Colonic mucosa (tissue), 4 donors: ENCODE measurements at places on chromosomes 2 and 18.

DNA sequence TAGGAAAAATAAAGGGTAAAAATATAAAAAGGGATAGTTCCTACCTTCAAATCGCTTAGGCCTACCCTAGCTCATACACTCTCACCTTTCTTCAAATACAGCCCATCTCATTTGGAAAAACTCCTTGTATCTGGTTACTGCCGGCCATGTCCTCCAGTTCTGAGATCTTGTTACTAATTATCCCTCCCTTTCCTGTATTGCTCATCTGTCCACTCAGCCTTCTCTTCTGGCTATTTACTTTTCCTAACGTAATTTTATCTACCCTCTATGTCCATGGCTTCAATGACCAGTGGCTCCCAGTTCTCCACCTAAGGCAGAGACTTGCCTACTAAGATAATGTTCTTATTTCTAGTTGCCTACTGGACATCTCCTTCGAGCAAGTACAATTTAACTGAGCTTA lies 342.9 kb upstream of the ACVR2A start:
- no peak overlapping the region for H3K27ac ChIP-seq
- H3K36me3 ChIP-seq: no peaks in the 10 kb centered on the region
- no peak overlapping the region for H3K4me3 ChIP-seq
- no peaks in the 10 kb centered on the region for H3K27me3 ChIP-seq

DNA sequence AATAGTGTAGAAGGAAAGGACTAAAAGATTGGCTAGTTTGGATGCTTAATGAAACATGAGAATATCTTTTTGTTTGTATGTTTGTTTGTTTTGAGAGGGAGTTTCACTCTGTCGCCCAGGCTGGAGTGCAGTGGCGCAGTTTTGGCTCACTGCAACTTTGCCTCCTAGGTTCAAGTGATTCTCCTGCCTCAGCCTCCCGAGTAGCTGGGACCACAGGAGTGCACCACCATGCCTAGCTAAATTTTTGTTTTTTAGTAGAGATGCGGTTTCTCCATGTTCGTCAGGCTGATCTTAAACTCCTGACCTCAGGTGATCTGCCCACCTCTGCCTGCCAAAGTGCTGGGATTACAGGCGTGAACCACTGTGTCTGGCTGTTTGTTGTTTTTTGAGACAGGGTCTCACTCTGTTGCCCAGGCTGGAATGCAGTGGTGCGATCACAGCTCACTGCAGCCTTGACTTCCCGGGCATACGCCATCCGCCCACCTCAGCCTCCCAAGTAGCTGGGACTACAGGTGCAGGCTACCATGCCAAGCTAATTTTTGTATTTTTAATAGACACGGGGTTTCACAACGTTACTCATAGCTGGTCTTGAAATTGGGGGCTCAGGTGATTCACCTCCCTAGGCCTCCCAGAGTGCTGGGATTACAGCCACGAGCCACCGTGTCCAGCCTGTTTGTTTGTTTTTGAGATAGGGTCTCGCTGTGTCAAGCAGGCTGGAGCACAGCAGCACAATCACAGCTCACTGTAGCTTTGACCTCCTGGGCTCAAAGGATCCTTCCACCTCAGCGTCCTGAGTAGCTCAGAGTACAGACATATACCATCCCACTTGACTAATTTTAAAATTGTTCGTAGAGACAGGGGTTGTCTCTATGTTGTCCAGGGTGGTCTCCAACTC lies 209.2 kb downstream of the MYCN start:
- no peaks in the 10 kb centered on the region for H3K36me3 ChIP-seq
- H3K4me3 ChIP-seq: no peak overlapping the region
- no peaks in the 10 kb centered on the region for H3K4me1 ChIP-seq
- H3K27ac ChIP-seq: no peak overlapping the region
- no peak for DNase-seq

- DNase-seq: no peak
- H3K36me3 ChIP-seq: no peaks in the 10 kb centered on the region
- H3K27ac ChIP-seq: no peak overlapping the region
- no peaks in the 10 kb centered on the region for H3K4me1 ChIP-seq
- H3K27me3 ChIP-seq: no peaks in the 10 kb centered on the region
Observed at GRCh38 chr2:40353231-40353630, 98.7 kb downstream of the SLC8A1 start.

GRCh38 chr2:176997074-176997791 lies 215.4 kb upstream of the HNRNPA3 start:
- no peaks in the 10 kb centered on the region for H3K4me1 ChIP-seq
- no peak overlapping the region for H3K27ac ChIP-seq
- peak; percentile 40 for DNase-seq
- H3K36me3 ChIP-seq: no peaks in the 10 kb centered on the region
- no peak overlapping the region for H3K4me3 ChIP-seq
- H3K27me3 ChIP-seq: no peaks in the 10 kb centered on the region

GRCh38 chr2:10452312-10452711 lies 4.2 kb upstream of the ODC1 start:
- peak; percentile 87 for DNase-seq
- H3K27ac ChIP-seq: peak overlapping the region; percentile 61
- H3K4me3 ChIP-seq: no peak overlapping the region

DNA sequence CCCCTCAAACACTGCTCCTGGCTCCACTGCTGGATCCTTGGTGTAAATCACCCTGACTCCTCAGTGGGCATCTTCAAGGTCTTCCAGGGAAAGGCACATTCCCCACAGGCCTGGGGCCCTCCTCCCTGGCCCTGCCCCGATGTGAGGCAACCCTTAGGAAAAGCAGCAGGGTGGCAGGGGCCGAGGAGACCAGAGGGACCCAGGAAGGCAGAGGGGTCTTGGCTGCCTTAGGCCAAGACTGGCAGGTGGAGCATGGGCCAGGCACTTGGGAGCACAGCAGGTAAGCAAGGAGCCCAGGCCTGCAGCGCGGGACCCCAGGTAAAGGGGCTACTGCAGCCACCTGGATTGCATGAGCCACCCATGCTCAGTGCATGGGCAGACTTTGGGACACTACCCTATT lies 96.9 kb downstream of the GYPC start:
- H3K36me3 ChIP-seq: no peaks in the 10 kb centered on the region
- H3K27me3 ChIP-seq: no peaks in the 10 kb centered on the region
- H3K27ac ChIP-seq: no peak overlapping the region
- peak; percentile 14 for DNase-seq

DNA sequence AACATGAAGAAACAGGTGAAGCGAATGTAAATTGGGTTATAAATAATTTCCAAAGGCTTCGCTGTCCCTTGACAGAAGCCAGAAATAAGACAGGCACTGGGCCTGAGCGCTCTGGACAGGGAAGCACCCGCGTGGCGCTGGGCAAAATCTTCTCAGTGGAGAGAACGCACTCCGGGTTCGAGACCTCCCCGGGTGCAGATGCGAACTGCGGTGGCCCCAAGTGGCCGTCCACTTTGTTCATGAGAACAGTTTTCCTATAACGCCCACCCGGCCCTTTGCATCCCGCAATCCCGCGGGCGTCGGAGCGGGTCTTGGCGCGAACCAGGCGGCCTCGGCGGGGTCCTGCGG lies 651 bp upstream of the DPYSL5 start:
- peaks cover 72% of the 10 kb centered on the region for H3K27me3 ChIP-seq
- no peaks in the 10 kb centered on the region for H3K36me3 ChIP-seq
- no peak for DNase-seq
- H3K4me1 ChIP-seq: peaks cover 23% of the 10 kb centered on the region
- H3K4me3 ChIP-seq: no peak overlapping the region
- H3K27ac ChIP-seq: no peak overlapping the region

DNA sequence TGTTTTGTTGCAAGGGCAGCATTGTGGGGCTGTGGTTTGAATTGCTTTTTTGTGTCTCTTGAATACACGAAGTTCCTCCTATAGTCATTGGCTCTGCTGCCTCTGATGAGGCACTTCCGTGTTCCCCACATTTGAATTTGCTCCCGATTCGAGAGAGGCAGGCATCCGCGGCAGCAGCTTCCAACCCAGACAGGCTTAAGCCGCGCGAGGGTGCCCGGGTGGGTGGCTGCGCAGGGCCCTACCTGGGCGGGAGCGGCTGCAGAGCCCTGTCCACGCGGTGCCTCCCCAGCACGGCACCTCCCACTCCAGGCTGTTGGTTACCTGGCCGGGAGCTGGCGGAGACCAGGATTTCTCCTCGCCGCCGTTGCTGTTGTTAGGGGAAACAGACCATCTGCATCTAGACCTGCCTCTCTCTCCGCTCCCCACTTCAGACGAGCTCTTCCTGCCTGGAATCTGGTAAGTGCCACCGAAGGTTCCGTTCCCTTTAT lies 151.3 kb downstream of the NEDD4L start:
- H3K4me1 ChIP-seq: no peaks in the 10 kb centered on the region
- DNase-seq: peak; percentile 71
- H3K4me3 ChIP-seq: peak overlapping the region; percentile 11
- H3K27me3 ChIP-seq: no peaks in the 10 kb centered on the region

GRCh38 chr2:211994806-211995205 lies 543.8 kb downstream of the ERBB4 start:
- no peaks in the 10 kb centered on the region for H3K27me3 ChIP-seq
- no peak for DNase-seq
- H3K4me3 ChIP-seq: no peak overlapping the region
- no peaks in the 10 kb centered on the region for H3K36me3 ChIP-seq
- no peaks in the 10 kb centered on the region for H3K4me1 ChIP-seq

DNA sequence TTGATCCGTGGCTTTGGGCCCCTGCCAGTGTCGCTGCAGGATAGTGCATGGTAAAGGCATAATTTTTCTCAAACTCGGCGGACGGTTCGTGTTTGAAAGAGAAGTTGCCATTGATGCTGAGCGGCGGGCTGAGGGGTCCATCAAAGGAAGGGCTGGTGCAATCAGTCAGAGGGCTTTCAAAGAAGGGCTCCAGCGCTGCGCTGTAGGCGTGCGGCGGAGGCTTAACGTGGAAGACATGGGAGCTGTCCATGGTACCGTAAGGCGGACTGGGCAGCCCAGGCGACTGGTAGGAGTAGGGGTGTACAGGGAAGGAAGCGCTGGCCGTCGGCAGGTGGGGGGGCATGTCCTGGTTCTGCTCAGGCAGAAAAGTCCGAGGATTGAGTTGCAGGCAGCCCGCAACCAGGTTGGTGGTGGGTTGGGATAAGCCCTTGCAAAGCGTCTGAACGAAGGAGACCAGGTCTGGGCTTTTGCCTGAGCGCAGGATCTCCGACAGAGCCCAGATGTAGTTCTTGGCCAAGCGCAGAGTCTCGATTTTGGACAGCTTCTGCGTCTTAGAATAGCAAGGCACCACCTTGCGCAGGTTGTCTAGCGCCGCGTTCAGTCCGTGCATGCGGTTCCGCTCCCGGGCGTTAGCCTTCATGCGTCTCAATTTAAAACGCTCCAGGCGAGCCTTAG lies 2.3 kb downstream of the NEUROD1 start:
- no peak overlapping the region for H3K27ac ChIP-seq
- H3K4me3 ChIP-seq: no peak overlapping the region
- H3K27me3 ChIP-seq: peaks cover 51% of the 10 kb centered on the region
- H3K4me1 ChIP-seq: no peaks in the 10 kb centered on the region

DNA sequence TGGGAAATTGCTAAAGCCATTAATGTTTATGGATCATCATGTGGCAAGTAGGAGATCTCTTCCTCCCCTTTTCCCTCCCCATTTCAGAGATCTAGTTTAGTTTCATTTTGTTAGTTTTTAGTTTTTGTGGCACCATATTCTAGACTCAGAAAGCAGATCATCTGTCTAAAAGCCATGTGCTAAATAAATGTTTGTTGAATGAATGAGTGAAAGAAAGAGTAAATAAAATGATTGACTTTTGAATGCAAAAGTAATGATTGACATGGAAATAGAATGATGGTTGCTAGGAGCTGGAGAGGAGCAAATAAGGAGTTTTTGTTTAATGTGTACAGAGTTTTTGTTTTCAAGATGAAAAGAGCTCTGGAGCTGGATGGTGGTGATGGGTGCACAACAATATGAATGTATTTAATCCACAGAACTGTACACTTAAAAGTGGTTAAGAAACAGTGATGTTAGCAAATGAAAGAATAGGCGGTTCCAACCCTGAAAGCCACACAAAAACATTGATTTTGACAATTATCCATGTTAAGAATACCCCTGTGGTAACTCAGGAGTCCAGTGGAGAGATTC lies 23.6 kb downstream of the TMEM178A start:
- H3K27ac ChIP-seq: no peak overlapping the region
- H3K4me1 ChIP-seq: no peaks in the 10 kb centered on the region
- no peaks in the 10 kb centered on the region for H3K36me3 ChIP-seq
- no peak for DNase-seq
- no peaks in the 10 kb centered on the region for H3K27me3 ChIP-seq

DNA sequence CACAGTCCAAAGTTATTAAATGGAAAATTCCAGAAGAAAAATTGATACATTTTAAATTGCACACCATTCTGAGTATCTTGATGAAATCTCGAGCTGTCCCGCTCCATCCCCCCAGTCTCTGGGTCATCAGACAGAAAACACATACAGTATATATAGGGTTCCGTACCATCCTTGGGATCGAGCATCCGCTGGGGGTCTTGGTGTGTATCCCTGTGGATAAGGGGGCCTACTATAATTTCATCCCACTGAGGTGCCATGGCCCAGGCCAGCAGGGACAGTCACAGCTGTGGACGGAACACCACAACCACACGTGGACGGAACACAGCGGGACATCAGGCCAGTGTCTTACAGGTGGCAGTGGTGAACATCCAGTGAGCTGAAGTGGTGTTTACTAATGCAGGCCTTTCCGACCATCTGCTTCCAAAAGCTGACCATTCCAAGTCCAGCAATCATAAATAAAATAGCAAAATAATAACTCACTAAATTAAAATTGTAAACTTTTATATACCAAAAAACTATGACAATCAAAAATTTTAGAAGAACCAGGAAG lies 14.0 kb downstream of the TWIST2 start:
- H3K36me3 ChIP-seq: no peaks in the 10 kb centered on the region
- H3K4me1 ChIP-seq: peaks cover 4% of the 10 kb centered on the region
- H3K27me3 ChIP-seq: no peaks in the 10 kb centered on the region

- no peaks in the 10 kb centered on the region for H3K27me3 ChIP-seq
- H3K27ac ChIP-seq: no peak overlapping the region
- H3K4me1 ChIP-seq: no peaks in the 10 kb centered on the region
Observed at GRCh38 chr2:102268510-102269199, 42.7 kb upstream of the IL1RL1 start.

- no peak overlapping the region for H3K4me3 ChIP-seq
Observed at GRCh38 chr2:199962203-199962602, 6.8 kb downstream of the MAIP1 start.

DNA sequence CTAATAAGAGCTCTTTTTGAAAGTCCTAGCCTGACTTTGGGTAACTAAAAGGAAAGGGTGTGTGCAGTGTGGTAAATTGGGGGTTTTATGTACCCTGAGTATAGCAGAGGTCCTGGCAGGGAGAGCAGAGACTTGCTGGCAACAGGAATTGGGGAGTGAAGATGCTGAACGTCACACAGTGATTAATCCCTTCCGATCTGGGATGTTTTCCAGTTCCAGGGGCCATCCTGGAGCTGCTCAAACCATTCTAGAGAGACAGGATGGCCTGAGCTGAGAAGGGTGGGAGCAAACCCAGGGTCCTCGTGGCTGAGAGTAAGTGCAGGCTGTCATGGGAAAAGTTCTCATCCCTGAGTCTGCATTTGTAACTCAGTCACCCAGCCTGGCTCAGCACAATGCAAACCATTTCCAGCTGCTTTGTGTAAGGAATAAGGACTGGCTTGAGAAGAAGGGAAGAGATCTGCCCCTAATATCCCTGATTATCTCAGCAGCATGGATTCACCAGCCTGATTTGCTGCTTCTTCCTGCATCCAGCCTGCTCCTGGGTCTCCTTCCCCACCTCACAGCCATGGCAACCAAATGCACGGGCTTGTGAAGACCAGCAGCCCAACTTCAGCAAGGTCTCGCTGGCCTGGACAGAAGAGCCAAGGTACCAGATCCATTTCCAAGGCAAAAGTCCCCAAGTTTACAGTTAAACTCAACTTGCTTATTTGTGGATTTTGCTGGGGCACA lies 47.1 kb upstream of the CELF4 start:
- H3K4me3 ChIP-seq: no peak overlapping the region
- no peak for DNase-seq
- no peak overlapping the region for H3K27ac ChIP-seq
- H3K27me3 ChIP-seq: no peaks in the 10 kb centered on the region
- no peaks in the 10 kb centered on the region for H3K4me1 ChIP-seq
